Thymus (tissue), 14 donors: ENCODE measurements at places on chromosomes 5 and 9. TPM values are rescaled to one million over a fixed set of nuclear protein-coding genes. Genes with fewer than 3 reads are reported as not detected.

DNA sequence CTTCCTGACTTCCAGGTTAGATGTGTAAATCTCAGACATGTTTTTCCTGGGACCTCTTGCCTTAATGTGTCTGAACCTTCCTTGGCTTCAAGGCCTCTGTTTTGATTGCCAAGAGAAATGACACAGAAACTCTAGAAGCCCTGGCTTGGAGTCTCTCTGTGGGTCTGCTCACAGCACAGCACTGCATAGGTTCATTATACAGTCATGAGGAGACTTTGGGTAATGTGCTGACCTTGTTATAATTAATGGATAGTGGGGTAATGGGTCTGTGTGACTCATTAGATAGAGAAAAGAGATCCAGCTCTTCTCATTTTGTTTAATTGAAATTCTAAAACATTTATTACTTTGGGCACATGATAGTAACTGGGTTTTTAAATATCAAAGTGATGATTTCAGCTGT, 175.8 kb upstream of the GLRA1 start:
- H3K4me1 ChIP-seq, result no peaks in the 10 kb centered on the region
- H3K27ac ChIP-seq, result no peak overlapping the region
- H3K4me3 ChIP-seq, result no peak overlapping the region
- H3K27me3 ChIP-seq, result no peaks in the 10 kb centered on the region
- no peaks in the 10 kb centered on the region for H3K36me3 ChIP-seq

Gene PCDHGA10
- polyA plus RNA-seq, result 0.87 TPM

GRCh38 chr5:74153255-74153790, 487.2 kb downstream of the ENC1 start:
- DNase-seq, result no peak
- no peaks in the 10 kb centered on the region for H3K27me3 ChIP-seq
- H3K4me3 ChIP-seq, result no peak overlapping the region
- no peaks in the 10 kb centered on the region for H3K4me1 ChIP-seq
- no peaks in the 10 kb centered on the region for H3K36me3 ChIP-seq
- no peak overlapping the region for H3K27ac ChIP-seq

- no peaks in the 10 kb centered on the region for H3K36me3 ChIP-seq
- H3K4me1 ChIP-seq, result peaks cover 11% of the 10 kb centered on the region
- no peaks in the 10 kb centered on the region for H3K27me3 ChIP-seq
- peak; percentile 22 for DNase-seq
- no peak overlapping the region for H3K4me3 ChIP-seq
- H3K27ac ChIP-seq, result peak overlapping the region; percentile 65
These were observed 146.2 kb upstream of the RASA1 start for GRCh38 chr5:87121304-87122150.

- no peaks in the 10 kb centered on the region for H3K4me1 ChIP-seq
- H3K36me3 ChIP-seq, result no peaks in the 10 kb centered on the region
- DNase-seq, result no peak
- H3K27me3 ChIP-seq, result no peaks in the 10 kb centered on the region
These were observed 144.7 kb downstream of the TRPM6 start for GRCh38 chr9:74742792-74743730.

DNA sequence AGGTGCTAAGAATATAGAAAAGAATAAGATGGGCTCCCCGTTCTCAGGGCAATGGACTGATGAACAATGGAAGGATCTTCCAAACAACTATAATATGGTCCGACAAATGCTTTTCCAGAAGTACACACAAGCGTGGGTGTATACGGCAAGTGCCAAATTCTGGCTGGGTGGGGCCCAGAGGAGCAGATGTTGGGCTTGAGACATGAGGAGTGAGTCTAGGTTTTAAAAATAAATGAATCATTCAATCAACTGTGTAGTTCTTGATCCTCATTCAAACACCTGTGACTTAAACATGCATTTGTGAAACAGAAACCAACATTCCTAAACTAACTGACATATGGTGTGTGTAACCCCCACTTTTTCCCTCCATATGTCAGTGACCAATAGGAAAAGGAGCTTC, 47.9 kb downstream of the MFAP3 start:
- H3K4me3 ChIP-seq, result no peak overlapping the region
- no peaks in the 10 kb centered on the region for H3K36me3 ChIP-seq
- peaks cover 2% of the 10 kb centered on the region for H3K27me3 ChIP-seq
- H3K4me1 ChIP-seq, result no peaks in the 10 kb centered on the region
- no peak for DNase-seq
- no peak overlapping the region for H3K27ac ChIP-seq

GRCh38 chr5:96602776-96603175, 59.4 kb upstream of the CAST start:
- no peak overlapping the region for H3K27ac ChIP-seq
- no peaks in the 10 kb centered on the region for H3K27me3 ChIP-seq
- H3K4me1 ChIP-seq, result no peaks in the 10 kb centered on the region
- H3K36me3 ChIP-seq, result no peaks in the 10 kb centered on the region

DNA sequence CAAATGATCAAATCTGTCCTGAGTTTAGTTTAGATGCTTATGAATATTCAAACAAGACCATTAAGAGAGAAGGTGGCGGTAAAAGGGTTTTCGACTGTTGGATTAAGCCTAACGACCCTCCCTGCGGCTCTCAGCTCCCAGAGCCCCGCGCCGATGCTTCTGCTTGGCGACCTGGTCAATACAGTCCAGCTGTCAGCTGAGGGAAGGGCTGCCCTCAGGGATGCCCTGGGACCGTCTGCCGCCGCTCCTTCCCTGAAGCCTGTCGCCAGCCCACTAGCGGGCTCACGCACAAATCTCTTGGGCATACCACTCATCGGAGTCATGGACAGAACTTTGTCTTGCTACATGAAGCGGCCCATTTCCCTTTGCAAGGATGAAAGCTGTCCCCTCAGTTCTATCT, 136.6 kb upstream of the RAPGEF1 start:
- no peaks in the 10 kb centered on the region for H3K27me3 ChIP-seq
- no peak overlapping the region for H3K4me3 ChIP-seq
- H3K27ac ChIP-seq, result no peak overlapping the region
- H3K4me1 ChIP-seq, result peaks cover 6% of the 10 kb centered on the region

DNA sequence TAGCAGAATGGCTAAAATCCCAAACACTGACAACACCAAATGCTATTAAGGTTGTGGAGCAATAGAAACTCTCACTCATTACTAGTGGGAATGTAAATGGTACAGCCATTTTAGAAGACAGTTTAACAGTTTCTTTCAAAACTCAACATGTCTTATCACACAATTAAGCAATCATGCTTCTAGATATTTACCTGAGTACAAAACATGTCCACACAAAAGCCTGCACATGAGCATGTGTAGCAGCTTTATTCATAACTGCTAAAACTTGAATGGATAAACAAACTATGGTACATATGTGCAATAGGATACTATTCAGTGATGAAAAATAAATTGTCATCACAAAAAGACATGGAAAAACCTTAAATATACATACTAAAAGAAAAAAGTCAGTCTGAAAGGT, 31.5 kb downstream of the SLC25A46 start:
- H3K27ac ChIP-seq, result no peak overlapping the region
- DNase-seq, result no peak
- no peaks in the 10 kb centered on the region for H3K4me1 ChIP-seq
- no peak overlapping the region for H3K4me3 ChIP-seq

GRCh38 chr9:35318741-35319140, 156.9 kb downstream of the UNC13B start:
- H3K36me3 ChIP-seq, result no peaks in the 10 kb centered on the region
- no peak overlapping the region for H3K27ac ChIP-seq
- no peak for DNase-seq

Gene ALDH1B1
- 15.0 TPM for polyA plus RNA-seq

- no peaks in the 10 kb centered on the region for H3K27me3 ChIP-seq
- no peaks in the 10 kb centered on the region for H3K36me3 ChIP-seq
- no peaks in the 10 kb centered on the region for H3K4me1 ChIP-seq
- no peak for DNase-seq
- H3K27ac ChIP-seq, result no peak overlapping the region
These were observed 219.5 kb upstream of the TMEM161B start for GRCh38 chr5:88488130-88488529.

DNA sequence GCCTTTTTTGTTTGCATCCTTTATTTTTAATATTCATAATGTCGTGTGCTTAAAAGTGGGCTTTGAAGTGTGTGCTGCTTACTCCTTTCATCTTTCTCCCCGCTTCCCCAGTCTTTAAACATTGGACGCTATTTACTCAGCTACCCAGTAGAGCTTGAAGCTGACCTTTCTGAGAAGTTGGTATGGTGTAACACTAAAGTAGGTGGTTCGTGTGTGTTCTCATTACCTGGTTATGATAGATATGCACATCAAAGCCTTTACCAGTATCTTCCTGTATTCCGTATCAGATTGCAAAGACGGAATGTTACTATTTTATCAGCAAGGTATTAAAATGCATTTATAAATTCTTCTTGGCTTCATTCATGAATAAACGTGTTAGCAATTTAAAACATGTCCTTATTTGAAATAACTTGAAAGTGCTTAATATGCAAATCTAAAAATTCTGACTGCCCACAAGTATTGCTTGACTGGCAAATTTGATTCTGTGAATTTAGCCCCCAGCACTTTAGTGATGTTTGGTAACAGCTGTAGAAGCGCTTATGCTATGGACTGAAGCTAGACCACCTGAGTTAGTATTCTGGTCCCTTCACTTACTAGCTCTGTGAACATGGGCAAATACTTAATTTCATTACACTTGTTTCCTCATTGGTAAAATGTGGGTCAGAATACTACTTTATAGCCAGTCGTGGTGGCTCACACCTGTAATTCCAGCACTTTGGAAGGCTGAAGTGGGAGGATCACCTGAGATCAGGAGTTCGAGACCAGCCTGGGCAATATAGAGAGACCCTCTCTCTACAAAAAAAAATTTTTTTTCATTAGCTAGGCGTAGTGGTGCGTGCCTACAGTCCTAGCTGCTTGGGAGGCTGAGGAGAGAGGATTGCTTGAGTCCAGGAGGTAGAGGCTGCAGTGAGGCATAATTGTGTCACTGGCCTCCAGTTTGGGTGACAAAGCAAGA, 1.7 kb downstream of the RRAGA start:
- DNase-seq, result no peak
- H3K27ac ChIP-seq, result no peak overlapping the region
- H3K36me3 ChIP-seq, result peaks cover 5% of the 10 kb centered on the region
- no peaks in the 10 kb centered on the region for H3K27me3 ChIP-seq

Gene TRPM6
- 0.87 TPM for polyA plus RNA-seq

- no peaks in the 10 kb centered on the region for H3K27me3 ChIP-seq
- H3K27ac ChIP-seq, result no peak overlapping the region
- no peak overlapping the region for H3K4me3 ChIP-seq
- DNase-seq, result no peak
- no peaks in the 10 kb centered on the region for H3K4me1 ChIP-seq
These were observed 123.5 kb upstream of the TARS1 start for GRCh38 chr5:33317271-33317670.

Gene ROR2
- polyA plus RNA-seq, result 7.1 TPM

Gene SEC61B
- polyA plus RNA-seq, result 340 TPM

DNA sequence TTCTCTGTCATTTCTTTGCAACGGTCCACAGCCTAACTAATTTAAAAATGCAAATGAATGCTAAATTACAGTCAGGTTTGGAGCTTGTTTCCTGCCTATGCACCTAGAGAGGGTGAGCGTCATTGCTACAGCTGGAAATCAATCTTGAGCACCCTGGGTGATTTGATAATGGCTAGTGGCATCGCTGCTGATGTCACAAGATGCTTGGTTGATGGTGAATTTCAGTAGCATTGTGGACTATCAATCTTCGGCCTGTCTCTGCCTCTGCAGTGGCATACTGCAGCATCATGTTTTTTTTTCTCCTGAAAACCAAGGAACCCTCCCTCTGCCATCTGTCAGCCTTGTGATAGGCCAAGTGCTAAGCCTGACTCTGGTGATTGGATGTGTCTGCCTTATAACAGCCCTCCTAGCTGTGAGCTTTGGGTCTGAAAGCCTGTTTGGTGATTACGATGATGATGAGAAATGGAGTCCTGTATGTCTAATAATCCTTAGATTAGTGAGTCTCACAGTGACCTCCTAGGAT, 75.3 kb downstream of the NMUR2 start:
- no peak for DNase-seq
- no peak overlapping the region for H3K27ac ChIP-seq
- H3K27me3 ChIP-seq, result no peaks in the 10 kb centered on the region
- no peak overlapping the region for H3K4me3 ChIP-seq
- no peaks in the 10 kb centered on the region for H3K36me3 ChIP-seq
- no peaks in the 10 kb centered on the region for H3K4me1 ChIP-seq

GRCh38 chr5:10667431-10668057, 93.5 kb downstream of the DAP start:
- no peak for DNase-seq
- no peak overlapping the region for H3K27ac ChIP-seq
- H3K4me3 ChIP-seq, result no peak overlapping the region
- no peaks in the 10 kb centered on the region for H3K4me1 ChIP-seq
- H3K36me3 ChIP-seq, result no peaks in the 10 kb centered on the region

DNA sequence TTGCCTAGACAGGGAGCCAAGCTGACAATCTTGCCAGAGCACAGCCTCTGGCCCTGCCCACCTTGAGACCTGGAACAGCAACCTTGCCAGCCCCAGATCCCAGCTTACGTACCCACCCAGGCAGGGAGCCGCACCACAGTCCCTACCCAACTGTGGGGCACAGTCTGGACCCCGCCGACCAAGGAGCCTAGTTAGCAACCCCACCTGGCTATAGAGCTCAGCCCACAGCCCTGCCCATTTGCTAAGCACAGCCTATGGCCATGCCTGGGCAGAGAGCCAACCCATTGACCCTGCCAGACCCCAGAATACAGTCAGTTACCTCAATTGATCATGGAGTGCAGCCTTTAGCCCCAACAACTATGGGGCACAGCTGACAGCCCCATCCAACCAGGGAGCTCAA, 97.9 kb upstream of the SH3GL2 start:
- no peak for DNase-seq
- no peaks in the 10 kb centered on the region for H3K27me3 ChIP-seq
- no peak overlapping the region for H3K4me3 ChIP-seq
- H3K4me1 ChIP-seq, result no peaks in the 10 kb centered on the region
- H3K27ac ChIP-seq, result no peak overlapping the region

DNA sequence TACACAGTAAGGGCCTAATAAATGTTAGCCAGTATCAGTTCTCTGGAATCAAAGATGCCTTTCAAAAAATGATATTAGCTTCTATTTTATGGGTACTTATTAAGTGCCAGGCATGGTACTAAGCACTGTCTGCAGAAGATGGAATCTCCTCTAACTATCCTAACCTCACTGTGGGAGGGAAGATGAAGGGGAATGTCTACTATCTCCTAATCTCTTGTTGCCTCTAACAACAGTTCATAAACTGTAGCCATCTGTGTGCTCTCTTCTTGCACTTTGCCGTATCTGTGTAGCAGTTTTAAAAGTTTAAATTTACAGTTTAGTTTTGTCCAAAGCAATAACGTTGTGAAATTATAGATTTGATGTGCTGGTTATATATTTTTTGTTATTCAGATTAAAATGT, 99.6 kb upstream of the CCDC112 start:
- no peaks in the 10 kb centered on the region for H3K36me3 ChIP-seq
- DNase-seq, result no peak
- H3K27me3 ChIP-seq, result no peaks in the 10 kb centered on the region
- H3K4me3 ChIP-seq, result no peak overlapping the region

DNA sequence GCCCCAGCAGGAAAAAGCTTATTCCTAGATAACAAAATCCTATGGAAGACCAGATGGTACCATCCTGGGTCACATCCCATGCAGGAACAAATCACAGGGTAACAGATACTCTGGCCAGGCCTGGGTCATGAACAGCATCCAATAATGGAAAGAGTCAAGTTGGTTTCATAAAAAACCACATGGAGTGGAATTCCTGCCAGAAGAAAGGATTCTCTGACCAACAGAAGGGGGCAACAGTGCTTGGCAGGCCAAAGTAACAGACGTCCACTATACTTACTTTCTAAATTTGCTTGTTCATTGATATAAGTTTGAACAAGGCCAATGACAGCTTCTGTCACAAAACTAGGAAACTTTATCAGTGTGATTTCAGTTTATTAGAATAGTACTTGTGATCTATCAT, 273.5 kb downstream of the ARRDC3 start:
- no peaks in the 10 kb centered on the region for H3K36me3 ChIP-seq
- no peaks in the 10 kb centered on the region for H3K27me3 ChIP-seq
- DNase-seq, result no peak
- no peak overlapping the region for H3K27ac ChIP-seq
- H3K4me1 ChIP-seq, result no peaks in the 10 kb centered on the region
